ENCODE measurements at places on chromosomes 3 and 15. TPM values are rescaled to one million over a fixed set of nuclear protein-coding genes. Genes with fewer than 3 reads are reported as not detected.

KBTBD13 gene
- total RNA-seq, result not detected

- no peaks in the 10 kb centered on the region for H3K36me3 ChIP-seq
- no peak for DNase-seq
- H3K27me3 ChIP-seq, result no peaks in the 10 kb centered on the region
- H3K4me3 ChIP-seq, result no peak overlapping the region
- H3K4me1 ChIP-seq, result no peaks in the 10 kb centered on the region
- no peak overlapping the region for H3K27ac ChIP-seq
Measured at GRCh38 chr3:184730924-184731323, 19.1 kb upstream of the MAGEF1 start.

DNA sequence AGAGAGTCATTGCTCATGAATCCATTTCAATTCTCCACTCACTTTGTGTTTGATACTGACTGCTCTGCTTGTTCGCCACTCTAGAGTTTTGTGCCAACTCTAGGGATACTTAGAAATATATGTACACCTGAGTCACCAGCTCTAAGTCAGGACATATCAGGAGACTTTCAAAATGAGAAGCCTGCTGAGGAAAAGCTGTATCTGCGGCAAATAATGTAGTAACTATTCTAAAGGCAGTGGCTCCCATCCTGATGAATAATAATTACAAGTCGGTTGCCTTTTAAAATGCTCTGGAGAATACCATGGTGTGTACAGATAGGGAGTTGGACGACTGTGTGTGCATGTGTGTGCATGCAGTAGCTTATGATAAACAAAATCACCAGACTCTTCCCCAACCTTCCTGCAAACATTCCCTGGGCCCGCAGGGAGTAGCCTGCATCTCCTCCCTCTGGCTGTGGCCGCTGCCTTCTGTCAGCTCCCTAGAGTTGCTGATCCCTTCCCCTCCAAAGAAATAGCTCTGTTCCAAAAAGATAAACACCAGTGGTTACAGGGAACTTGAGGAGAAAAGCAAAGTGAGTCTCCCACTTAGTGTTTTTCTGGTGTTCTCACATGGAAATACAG, 346.3 kb upstream of the UMPS start:
- H3K27me3 ChIP-seq, result peaks cover 32% of the 10 kb centered on the region
- no peak overlapping the region for H3K4me3 ChIP-seq
- no peaks in the 10 kb centered on the region for H3K36me3 ChIP-seq
- H3K4me1 ChIP-seq, result no peaks in the 10 kb centered on the region
- no peak overlapping the region for H3K27ac ChIP-seq
- no peak for DNase-seq

DNA sequence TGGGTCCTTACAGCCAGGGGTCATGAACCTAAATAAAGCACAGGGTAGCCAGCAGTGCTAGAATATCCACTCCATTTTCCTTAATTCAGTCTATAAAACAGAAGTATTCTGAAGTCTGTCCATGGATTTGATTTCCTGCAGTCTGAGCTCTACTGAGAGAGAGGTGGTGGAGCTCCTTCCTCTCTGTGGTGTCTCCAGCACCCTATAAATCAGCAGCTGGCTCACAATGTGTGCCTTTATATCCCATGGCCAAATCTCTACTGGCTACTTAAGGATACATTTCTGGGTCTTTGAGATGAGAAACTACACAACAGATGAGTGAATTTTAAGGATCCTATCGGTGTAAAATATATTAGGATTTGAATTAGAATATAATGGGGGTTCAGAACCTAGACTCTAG, 339.9 kb upstream of the RBMS3 start:
- peaks cover 30% of the 10 kb centered on the region for H3K27me3 ChIP-seq
- H3K4me1 ChIP-seq, result peaks cover 16% of the 10 kb centered on the region
- peaks cover 4% of the 10 kb centered on the region for H3K36me3 ChIP-seq
- H3K4me3 ChIP-seq, result no peak overlapping the region
- no peak overlapping the region for H3K27ac ChIP-seq

- H3K4me3 ChIP-seq, result peak overlapping the region; percentile 82
- H3K27ac ChIP-seq, result peak overlapping the region; percentile 38
- H3K27me3 ChIP-seq, result no peaks in the 10 kb centered on the region
- peaks cover 43% of the 10 kb centered on the region for H3K4me1 ChIP-seq
- peak; percentile 26 for DNase-seq
- H3K36me3 ChIP-seq, result no peaks in the 10 kb centered on the region
Measured at GRCh38 chr3:39106851-39107387, 508 bp downstream of the GORASP1 start.

- H3K27me3 ChIP-seq, result no peaks in the 10 kb centered on the region
- no peak for DNase-seq
- peaks cover 20% of the 10 kb centered on the region for H3K4me1 ChIP-seq
- no peak overlapping the region for H3K4me3 ChIP-seq
Measured at GRCh38 chr15:85118173-85118572, 136.5 kb downstream of the PDE8A start.

GRCh38 chr3:32041316-32041715, 59.8 kb downstream of the ZNF860 start:
- DNase-seq, result no peak
- no peaks in the 10 kb centered on the region for H3K4me1 ChIP-seq
- H3K36me3 ChIP-seq, result peaks cover 5% of the 10 kb centered on the region
- H3K4me3 ChIP-seq, result no peak overlapping the region
- no peaks in the 10 kb centered on the region for H3K27me3 ChIP-seq

- no peaks in the 10 kb centered on the region for H3K27me3 ChIP-seq
- H3K4me1 ChIP-seq, result peaks cover 47% of the 10 kb centered on the region
- H3K4me3 ChIP-seq, result peak overlapping the region; percentile 70
- H3K27ac ChIP-seq, result peak overlapping the region; percentile 28
- H3K36me3 ChIP-seq, result peaks cover 7% of the 10 kb centered on the region
Measured at GRCh38 chr3:51670053-51670822, 814 bp upstream of the TEX264 start.

DNA sequence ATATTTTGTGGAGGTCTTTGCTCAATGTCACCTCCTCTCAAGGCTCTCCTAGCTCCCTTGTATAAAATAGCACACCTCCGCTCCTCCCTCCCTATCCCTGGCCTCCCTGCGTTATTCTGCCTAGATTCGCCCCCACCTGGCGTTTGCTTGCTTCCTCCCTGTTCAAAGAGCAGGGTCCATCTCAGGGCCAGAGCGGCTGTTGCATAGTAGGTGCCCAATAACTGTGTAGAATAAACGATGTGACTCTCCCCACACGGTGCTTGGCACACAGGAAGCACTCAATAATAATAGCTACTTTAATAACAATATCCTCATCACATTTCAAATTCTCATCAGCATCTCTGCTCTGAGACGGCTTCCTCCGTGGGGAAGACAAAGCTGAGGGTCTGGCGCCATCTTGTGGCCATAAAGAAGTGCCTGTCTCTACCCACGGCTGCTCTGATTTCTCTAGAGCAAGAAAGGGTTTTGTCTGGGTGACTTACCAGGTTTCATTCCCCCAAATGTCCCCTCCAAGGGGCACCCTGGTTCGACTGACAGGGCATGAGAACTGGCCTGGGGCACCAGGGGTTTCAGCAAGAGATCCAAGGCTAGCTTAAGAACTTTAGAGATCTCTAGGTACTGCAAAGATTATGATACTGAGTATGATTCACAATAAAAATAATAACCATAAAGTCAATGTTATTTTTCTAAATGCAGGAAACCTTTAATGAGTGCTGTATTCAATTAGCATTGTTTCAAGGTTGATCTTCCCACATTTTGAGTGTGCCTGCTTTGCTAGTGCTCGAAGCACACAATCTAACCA, 16.1 kb downstream of the CD276 start:
- H3K4me3 ChIP-seq, result no peak overlapping the region
- no peaks in the 10 kb centered on the region for H3K36me3 ChIP-seq
- H3K4me1 ChIP-seq, result peaks cover 19% of the 10 kb centered on the region

DNA sequence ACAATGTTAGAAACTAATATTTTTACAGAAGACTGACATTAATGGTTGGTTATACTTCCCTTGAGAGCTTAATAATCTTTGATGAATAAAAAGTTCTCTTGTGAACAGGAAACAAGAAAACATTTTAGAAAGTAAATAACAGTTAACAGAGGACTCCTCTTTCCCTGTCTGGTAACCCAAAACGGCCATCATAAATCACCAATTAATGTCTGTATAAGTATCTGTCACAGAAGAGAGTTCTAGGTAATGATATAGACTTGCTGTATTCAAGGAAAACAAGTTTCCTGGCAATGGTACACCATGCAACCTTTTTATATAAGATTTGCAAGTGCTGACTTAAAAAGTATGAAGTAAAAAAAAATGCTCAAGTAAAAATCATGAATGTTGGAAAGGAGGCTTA, 426.7 kb downstream of the SOX2 start:
- H3K36me3 ChIP-seq, result no peaks in the 10 kb centered on the region
- no peaks in the 10 kb centered on the region for H3K27me3 ChIP-seq
- H3K4me1 ChIP-seq, result no peaks in the 10 kb centered on the region
- H3K4me3 ChIP-seq, result no peak overlapping the region
- H3K27ac ChIP-seq, result no peak overlapping the region

DNA sequence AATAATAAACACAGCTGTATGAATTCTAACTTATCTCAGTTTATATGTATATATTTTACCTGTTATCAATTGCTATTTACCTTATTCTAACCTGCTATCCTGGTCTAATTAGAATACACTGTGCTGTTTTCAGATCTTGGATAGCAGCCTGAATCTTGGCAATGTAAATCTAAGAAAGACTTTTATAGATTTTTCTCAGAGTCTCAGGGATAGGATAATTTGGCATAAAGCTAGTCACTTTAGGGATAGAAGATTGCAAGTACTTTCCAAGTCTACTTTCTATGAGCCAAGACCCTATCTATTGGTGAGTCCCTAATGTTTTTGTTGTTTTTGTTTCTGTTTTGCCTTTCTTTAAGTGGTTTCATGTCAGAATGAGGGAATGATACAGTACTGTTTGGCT, 695.7 kb downstream of the NAALADL2 start:
- H3K27me3 ChIP-seq, result no peaks in the 10 kb centered on the region
- no peaks in the 10 kb centered on the region for H3K4me1 ChIP-seq
- DNase-seq, result no peak
- H3K4me3 ChIP-seq, result no peak overlapping the region
- H3K27ac ChIP-seq, result no peak overlapping the region

GRCh38 chr15:92417716-92418115, 24.0 kb downstream of the ST8SIA2 start:
- DNase-seq, result no peak
- no peaks in the 10 kb centered on the region for H3K36me3 ChIP-seq
- no peak overlapping the region for H3K4me3 ChIP-seq
- H3K27me3 ChIP-seq, result peaks cover 15% of the 10 kb centered on the region
- no peaks in the 10 kb centered on the region for H3K4me1 ChIP-seq

- no peaks in the 10 kb centered on the region for H3K4me1 ChIP-seq
- no peak overlapping the region for H3K27ac ChIP-seq
- peaks cover 11% of the 10 kb centered on the region for H3K36me3 ChIP-seq
Measured at GRCh38 chr3:43531835-43532234, 90.0 kb downstream of the ANO10 start.

DNA sequence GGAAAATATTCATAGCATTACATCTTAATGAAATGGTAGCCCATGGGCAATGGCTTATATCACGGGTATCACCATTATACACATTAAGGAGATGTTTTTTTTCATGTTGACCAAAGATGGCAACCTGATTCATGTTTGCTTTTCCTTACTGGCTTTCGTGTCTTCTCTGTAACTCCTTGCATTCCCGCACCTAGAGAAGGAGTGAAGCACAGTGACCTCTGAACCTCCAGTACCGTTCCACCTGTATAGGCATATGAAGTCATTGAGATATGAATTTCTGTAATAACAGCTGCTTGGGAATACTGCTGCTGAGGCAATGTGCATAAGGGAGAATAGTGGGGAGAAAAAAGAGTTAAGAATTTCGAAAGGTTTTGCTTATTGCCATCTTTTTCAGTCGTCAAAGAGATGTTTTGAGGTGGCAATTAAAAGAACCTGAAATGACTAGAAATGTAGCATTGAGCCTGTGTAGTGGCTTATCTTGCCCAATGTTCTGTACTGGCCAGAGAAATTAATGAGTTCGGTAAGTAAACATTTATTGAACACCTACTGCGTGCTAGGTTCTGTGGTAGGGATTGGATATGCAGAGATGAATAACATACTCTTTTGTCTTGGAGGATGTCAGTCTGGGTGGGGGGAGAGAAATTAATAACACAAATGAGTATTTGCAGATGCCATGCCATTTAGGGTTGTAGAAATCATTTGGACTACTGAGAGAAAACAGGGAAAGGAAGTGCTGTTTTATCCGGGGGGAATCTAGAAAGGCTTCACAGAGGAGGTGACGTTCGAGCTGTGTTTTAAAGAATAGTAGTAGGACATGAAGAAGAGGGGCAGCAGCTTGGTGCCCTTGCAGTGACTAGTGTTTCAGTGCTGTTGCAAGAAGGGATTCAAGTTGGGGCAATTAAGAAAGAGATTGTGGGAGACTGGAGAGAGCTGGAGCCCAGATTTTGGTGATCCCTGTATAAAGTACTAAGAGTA, 2.5 kb downstream of the FEM1B start:
- DNase-seq, result no peak
- H3K36me3 ChIP-seq, result peaks cover 36% of the 10 kb centered on the region
- H3K27ac ChIP-seq, result peak overlapping the region; percentile 99
- peaks cover 49% of the 10 kb centered on the region for H3K4me1 ChIP-seq
- H3K27me3 ChIP-seq, result no peaks in the 10 kb centered on the region

GRCh38 chr15:90178468-90179435, 22.4 kb upstream of the SEMA4B start:
- DNase-seq, result no peak
- no peaks in the 10 kb centered on the region for H3K4me1 ChIP-seq

DNA sequence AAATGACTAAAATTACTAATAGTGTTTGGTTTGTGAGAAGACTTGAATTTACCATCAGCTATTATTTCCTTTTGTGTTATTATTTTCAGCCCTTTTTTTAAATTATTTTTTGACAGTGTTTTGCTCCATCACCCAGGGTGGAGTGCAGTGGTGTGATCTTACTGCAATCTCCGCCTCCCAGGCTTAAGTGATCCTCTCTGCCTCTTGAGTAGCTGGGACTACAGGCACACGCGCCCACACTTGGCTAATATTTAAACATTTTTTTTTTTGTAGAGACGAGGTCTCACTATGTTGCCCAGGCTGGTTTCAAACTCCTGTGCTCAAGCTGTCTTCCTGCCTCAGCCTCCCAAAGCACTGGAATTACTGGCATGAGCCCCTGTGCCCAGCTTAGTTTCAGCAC, 31.7 kb upstream of the UTS2B start:
- H3K27ac ChIP-seq, result no peak overlapping the region
- H3K4me1 ChIP-seq, result no peaks in the 10 kb centered on the region
- no peaks in the 10 kb centered on the region for H3K27me3 ChIP-seq

GRCh38 chr15:80492409-80492808, 88.2 kb downstream of the ARNT2 start:
- no peak overlapping the region for H3K27ac ChIP-seq
- no peaks in the 10 kb centered on the region for H3K4me1 ChIP-seq
- H3K36me3 ChIP-seq, result no peaks in the 10 kb centered on the region

DNA sequence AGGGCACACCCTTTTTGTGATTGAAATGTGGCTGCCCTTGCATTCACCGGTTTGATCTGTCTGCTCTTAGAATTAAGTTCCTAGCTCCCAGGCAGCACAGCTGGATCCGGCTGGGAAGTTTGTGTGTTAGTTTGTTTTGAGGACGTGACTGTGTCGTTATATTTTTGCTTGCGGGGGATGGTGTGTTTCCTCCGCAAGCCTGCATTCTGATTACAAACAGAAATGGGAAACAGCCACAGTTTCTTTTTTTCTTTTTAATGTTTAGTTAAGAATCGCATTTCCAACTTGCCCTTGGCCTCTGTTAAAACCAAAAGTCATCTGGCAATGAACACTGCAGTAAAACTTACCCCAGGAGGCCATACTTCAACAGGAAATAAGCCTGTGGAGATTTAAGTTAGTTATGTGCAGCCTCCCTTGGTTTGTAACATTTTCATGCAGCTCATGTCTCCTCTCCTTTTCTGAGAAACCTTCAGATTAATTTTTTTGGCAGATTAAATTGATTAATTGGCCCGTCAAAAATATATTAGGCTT, 888 bp downstream of the TMOD3 start:
- peaks cover 5% of the 10 kb centered on the region for H3K36me3 ChIP-seq
- no peaks in the 10 kb centered on the region for H3K27me3 ChIP-seq
- peaks cover 34% of the 10 kb centered on the region for H3K4me1 ChIP-seq
- peak overlapping the region; percentile 95 for H3K4me3 ChIP-seq
- peak overlapping the region; percentile 84 for H3K27ac ChIP-seq
- DNase-seq, result no peak
